ENCODE measurements at places on chromosomes 2 and 18.

GRCh38 chr2:50606860-50607259 is 425.1 kb downstream of the NRXN1 start:
- DNase-seq = no peak

DNA sequence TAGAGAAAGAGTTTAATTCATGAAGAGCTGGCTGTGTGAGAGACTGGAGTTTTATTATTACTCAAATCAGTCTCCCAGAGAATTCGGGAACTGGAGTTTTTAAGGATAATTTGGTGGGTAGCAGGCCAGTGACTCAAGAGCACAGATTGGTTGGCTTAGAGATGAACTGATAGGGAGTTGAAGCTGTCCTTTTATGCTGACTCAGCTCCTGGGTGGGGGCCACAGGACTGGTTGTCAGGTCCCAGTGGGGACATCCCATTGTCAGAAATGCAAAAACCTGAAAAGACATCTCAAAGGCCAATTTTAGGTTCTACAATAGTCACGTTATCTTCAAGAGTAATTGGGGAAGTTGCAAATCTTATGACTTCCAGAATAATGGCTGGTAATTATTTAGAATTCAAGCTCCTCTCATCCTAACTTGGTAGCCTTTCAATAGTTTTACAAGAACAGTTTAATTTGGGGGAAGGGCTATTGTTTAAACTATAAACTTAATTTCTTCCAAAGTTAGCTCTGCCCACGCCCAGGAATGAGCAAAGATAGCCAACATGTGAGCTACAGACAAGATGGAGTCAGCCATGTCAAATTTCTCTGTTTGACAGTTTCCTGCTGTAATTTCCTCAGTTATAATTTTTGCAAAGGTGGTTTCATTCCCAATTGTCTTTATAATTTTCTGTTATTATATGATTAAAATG is 149.4 kb upstream of the SLC39A10 start:
- no peak for DNase-seq

- DNase-seq = no peak
Measured at GRCh38 chr2:1935476-1935875, 191.2 kb upstream of the PXDN start.

DNA sequence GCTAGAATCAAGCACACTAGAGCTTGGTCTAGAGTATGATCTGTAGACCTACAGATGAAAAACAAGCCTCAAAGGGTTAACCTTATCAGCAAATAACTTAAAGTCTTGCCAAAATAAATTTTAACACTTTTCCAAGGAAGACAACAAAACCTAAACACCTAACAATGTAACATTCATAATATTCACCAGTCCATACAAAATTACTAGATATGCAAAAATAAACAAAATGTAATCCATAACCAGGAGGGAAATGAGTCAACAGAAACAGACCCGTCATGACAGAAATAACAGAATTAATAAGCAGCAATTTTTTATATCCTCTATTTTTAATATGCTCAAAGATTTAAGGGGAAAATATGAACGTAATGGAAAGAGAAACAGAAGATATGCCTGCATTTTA is 36.1 kb downstream of the TRAK2 start:
- no peak for DNase-seq

- no peak for DNase-seq
Measured at GRCh38 chr18:13570216-13570615, 156.1 kb downstream of the FAM210A start.

- no peak for DNase-seq
Measured at GRCh38 chr2:37793004-37793403, 121.6 kb upstream of the CDC42EP3 start.

- DNase-seq = no peak
Measured at GRCh38 chr2:73000808-73001570, 70.5 kb downstream of the SFXN5 start.

DNA sequence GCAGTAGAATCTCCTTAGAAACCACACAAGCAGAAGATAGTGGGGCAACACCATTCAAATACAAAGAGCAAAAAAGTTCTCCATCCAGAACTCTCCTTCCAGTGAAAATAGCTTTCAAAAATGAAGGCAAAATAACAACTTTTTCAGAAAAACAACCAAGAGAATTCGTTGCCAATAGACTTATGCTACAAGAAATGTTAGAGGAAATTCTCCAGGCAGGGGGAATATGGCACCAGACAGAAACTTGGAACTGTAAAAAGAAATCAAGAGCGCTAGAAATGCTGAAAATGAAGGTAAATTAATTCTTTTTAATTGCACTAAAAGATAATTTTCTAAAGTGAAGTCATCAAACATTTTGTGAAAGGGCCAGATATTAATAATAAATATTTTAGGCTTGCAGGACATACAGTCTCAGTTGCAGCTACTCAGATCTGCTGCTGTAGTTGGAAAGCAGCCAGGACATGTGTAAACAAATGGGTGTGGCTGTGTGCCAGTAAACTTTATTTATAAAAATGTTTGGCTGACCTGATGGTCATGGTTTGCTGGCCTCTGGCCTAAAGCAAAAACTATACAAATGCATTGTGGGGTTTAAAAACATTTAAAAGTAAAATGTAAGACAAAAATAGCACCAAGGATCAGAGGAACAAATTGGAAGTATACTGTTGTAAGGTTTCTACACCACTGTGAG is 73.7 kb upstream of the TGFA start:
- DNase-seq = no peak

- DNase-seq = peak; percentile 71
Measured at GRCh38 chr2:178194600-178195389, 483 bp downstream of the OSBPL6 start.

DNA sequence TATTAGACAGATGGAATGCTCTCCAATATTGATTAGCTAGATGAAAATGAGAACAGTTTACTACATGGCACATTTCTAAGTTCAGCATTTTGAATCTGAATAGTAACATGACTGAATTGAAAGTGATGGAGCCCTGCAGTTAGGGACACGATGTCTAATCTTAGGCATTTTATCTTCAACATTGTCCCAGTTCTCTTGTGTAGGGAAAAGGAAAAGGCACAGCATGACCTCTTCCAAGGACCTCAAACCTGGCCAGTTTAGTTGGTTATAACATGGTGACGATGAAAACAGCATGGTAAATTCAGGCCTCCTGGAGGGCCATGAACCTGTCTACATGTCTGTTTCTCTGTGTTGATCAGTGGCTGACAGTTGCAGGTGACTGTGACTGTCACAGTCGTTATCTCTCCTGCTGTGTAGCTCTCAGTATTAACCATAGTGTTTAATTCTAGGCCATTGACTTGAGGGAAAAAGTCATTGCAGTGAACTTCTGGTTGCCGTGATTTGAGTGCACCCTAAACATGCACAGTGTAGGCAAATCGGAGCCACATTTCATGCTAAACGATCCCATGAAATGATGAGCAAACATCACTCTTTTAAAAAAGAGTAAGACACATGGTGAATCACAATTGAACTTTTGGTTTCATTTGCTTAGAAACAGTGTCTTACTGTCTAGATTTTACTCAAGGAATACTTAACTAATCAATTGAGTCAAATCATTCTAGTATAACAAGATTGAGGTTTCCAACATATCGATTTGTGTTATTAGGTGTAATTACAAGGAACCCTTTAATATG is 129.7 kb downstream of the PHLPP1 start:
- no peak for DNase-seq
